ENCODE measurements at places on chromosomes 6 and 20. TPM values are rescaled to one million over a fixed set of nuclear protein-coding genes. Genes with fewer than 3 reads are reported as not detected.

KCNG1 gene
- total RNA-seq, result 65.9 TPM

POU5F1 gene
- total RNA-seq, result 4.3 TPM

SLC16A10 gene
- total RNA-seq, result 0.40 TPM

DNA sequence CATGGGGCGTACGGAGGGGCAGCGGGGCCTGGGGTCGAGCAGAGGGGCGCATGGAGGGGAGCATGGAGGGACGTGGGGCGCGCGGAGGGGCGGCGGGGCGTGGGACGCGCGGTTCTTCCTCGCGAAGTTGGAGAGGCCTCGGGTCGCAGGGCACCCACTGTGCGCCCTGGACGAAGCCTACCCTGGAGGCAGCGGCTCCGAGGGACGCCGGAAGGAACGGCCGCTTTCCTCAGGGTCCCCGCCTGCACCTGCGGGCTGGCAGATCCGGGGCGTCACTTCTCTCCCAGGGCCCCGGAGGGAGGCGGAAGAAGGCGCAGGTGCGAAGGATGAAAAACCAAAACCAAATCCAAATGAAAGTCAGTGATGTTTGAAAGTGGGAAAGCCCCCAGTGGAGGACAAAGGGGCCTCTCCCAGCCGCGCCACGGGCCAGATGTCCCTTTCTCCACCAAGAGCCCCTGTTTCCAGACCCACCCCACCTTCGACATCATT is 142.1 kb upstream of the PDE10A start:
- no peak for DNase-seq

SLC22A3 gene
- total RNA-seq, result not detected

DNA sequence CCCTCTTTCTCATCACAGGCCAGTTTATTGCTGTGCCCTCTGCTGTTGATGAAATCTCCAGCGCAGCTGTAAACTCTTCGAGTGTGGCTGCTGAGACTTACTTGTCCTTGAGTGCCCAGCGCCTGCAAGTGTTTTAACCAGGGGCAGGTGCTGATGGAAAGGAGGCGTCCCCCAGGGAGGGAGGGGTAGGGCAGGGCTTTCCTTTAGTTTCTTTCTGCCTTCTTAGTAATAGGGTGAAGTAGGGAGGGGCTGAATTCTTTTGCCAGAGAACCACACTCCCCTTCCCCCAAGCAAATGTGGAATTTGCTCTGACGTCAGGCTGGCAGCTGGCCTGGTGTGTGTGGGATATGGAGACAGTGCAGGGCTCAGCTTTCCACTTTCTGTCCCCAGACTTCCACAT is 61.2 kb downstream of the IGF2R start:
- peak; percentile 68 for DNase-seq

DNA sequence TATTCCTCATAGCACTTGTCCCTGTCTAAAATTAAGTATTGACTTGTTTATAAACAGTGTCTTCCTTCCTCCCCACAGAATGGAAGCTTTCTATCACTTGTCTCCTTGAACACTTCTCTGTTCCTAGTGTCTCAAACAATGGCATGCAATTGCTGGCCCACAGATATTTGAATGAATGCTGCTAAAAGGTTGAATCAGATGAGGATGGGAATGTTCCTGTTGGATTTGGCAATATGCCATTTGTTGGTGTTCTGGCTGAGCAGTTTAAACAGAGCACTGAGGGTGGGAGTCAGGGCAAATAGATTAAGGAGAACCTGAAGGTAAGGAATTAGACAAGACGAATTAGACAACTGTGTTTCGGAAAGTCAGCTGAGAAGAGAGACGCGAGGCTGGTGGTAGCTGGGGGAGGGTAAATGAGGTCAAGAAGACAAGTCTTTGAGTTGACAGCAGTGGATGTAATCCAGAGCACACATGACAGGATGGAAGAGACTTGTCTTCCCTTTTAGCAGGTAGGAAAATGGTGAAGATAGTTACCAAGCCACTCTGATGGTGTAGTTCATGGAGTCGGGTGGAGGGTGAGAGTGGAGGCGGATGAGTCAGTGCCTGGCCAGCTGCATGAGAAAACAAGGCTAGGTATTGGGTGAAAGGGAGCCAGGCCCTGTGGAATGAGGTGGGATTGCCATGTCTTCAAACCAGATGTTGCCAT is 58.3 kb upstream of the GNRH2 start:
- DNase-seq, result peak; percentile 58

GRCh38 chr20:23925789-23926525 is 46.4 kb upstream of the CST5 start:
- DNase-seq, result no peak

DNA sequence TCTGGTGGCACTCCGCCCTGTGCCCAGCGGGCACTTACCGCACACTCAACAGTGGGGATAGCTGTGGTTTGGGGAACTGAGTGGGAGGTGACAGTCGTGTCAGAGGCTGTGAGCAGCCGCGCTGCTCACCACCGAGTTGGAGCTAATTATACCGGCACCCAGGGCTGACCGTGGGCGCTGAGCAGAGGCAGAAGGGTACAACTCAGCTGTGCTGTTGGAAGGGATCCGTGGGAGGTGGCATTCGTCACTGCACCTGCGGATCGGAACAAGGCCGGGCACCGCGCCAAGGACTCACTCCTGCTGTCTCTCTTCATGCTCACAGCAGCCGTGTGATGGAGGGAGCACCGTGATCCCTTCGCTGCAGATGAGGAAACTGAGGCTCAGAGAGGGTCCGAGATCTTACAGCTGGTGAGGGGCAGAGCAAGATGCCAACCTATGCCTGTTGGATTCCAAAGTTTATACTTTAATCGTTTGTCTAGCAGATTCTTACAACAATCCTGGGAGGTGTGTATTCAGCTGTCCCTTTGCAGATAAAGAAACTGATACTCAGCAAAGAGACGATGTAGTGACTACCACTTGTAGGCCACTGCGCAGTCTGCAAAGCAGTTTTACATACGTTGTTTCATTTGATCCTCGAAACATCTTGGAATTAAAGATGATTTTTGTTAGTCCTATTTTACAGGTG is 713 bp upstream of the ELMO2 start:
- DNase-seq, result no peak

- DNase-seq, result peak; percentile 43
Observed at GRCh38 chr6:167799033-167799821, 27.5 kb upstream of the AFDN start.

- DNase-seq, result peak; percentile 76
Observed at GRCh38 chr6:21887231-21888185, 294.0 kb downstream of the SOX4 start.

- DNase-seq, result no peak
Observed at GRCh38 chr20:45429618-45430017, 13.7 kb downstream of the PIGT start.

DNA sequence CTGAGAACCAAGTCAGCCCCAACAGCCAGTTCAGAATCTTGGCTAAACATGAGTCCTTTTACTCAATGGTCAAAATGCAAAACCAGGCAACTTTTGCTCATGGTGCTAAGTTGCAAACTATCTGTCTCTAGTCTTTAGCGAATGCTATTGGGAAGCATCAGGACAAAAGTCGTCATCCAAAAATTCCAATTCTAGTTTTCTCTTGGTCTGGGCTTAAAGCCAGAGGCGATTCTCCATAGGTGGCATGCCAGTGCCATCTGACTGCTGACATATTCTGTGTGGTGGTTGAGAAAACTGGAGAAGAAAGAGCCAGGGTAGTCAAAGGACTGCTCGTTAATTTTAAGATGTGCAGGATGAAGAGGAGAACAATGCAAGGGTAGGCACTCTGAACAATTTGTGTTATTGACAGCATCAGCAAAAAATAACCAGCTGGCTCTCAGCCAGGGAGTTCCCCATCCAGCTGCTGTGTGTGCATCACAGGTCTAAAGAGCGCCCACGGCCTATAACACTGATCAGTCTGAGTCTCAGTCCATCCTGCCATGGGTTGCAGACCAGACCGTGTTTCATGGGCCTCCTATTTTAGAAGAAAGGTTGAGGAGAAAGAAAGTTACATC is 313.6 kb downstream of the ALDH8A1 start:
- DNase-seq, result no peak

- DNase-seq, result no peak
Observed at GRCh38 chr6:42693725-42694323, 28.6 kb downstream of the PRPH2 start.

DNA sequence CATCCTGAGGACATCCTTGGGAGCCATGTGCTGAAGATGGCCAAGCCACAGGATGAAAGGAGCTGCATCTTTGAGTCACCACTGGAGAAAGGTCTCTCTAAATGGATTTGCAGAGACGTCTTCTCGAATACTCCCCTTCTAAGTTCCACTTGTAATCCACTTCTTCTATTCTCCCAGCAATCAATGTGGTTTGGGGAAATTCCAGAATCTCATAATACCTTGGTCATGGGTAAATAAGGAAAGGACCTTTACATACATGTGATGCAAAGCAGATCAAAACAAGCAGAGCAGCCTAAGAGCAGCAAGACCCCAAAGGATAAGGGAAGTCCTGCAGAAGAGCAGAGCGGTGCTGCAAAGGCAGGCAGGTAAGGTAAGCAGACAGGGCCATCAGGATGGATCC is 35.3 kb downstream of the TRIM38 start:
- DNase-seq, result no peak

All from MG63 (cell line).